ENCODE measurements at places on chromosomes 1 and 21.

DNA sequence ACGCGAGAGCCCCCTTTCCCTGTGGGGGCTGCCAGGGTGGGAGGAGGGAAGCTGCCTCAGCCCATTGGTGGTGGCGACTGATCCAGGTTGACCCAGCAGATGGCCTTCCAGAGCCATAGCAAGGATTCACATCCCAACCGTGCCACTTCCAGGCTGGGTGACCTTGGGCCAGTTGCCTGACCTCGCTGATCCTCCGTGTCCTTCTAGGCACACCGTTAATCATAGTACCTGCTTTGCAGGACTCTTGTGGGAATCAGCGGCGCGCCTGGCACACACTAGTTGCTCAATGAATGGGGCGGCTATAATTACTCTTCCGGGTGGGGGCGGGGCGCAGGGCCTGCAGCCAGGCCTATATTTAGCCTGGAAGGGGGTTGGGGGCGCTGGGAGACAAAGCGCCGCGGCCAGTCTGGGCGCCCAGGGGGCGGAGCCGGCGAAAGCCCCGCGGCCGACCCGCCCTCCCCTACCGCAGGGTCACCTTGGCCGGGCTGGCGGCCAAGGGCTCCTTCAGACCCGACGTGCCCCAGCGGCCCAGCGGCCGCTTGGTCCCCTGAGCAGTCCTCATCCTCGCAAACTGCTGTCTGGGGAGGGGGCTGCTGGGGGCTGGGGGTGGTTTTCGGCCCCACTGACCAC lies 5.1 kb downstream of the HSPB7 start:
- DNase-seq = no peak

DNA sequence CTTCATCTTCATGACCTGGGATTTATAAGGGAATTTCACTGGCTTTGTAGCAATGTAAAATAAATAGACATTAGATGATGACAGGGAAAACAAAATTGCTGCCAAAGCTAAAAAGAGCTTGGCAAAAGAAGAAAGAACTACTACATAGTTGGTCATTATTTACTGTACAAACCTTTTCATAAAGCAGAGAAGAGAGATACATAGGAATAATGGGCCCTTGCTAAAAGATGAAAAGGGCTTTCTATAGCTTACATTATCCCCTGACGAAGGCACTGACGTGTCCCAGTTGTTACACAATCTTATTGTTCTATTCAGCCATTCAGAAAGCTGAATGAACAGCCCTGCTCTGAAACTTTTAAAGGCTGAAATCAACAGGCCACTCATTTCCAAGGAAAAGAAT lies 57.1 kb downstream of the ZC3H11B start:
- no peak for DNase-seq

GRCh38 chr1:22341791-22342605 lies 109.7 kb upstream of the ZBTB40 start:
- no peak for DNase-seq

DNA sequence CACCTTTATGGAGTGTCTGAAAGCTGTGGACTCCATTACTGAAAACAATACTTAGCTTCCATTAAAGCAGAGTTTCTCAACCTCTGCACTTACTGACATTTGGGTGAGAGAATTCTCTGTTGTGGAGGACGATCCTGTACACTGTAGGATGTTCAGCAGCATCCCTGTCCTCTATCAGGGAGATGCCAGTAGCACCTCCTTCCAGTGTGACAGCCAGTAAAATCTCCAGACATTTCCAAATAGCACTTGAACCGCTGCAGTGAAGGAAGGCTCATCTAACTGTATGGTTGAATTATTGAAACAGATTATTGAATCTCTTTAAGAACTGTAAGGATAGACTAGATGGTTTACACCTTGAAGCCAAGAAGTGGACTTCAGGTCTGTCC lies 3.1 kb downstream of the PRDM2 start:
- DNase-seq = no peak

DNA sequence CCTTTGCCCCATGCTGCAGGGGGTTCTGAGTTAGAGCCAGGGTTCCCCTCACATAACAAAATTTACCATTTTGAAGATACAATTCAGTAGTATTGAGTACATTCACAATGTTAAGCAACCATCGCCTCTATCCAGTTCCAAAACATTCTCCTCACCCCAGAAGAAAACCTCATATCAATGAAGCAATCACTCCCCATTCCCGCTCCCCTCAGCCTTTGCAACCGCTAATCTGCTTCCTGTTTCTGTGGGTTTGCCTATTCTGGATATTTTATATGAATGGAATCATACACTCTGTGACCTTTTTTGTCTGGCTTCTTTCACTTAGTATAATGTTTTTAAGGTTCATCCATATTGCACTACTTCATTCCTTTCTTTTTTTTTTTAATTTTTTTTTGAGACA lies 32.9 kb downstream of the SERINC2 start:
- DNase-seq = no peak

- DNase-seq = no peak
Observed at GRCh38 chr1:201285846-201286245, 2.5 kb downstream of the PKP1 start.

GRCh38 chr1:151574575-151575529 lies 34.7 kb downstream of the TUFT1 start:
- DNase-seq = peak; percentile 56

DNA sequence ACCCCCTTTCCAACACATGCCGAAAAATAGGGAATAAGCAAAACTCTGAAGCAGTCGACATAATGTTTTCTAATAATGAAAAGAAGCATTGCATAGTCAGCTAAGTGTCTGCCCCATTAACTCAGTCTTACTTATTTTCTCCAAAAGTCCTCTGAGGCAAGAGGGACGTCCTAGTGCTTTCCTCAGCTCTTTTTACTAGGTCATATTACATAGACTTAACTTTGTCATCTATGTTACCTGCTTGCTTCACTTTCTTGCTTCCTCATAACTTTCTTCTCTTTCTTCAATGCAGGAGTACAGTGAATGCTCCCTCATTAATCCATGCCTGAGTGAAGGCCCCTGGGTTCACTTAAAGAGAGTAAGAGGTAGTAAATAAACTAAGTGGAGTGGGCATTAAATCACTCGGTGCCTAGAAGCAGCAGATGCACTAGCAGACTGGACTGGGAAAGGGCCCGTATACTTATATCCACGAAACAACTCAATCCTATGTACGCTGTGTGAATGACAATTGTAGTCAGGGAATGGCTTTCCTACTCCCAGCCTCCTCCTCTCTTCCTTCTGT lies 210.5 kb upstream of the SPAG17 start:
- DNase-seq = no peak

- no peak for DNase-seq
Observed at GRCh38 chr1:47647327-47647845, 209.5 kb downstream of the FOXD2 start.

- DNase-seq = no peak
Observed at GRCh38 chr1:109788695-109789521, 25.2 kb upstream of the EPS8L3 start.

GRCh38 chr21:34530261-34530660 lies 18.3 kb upstream of the KCNE1 start:
- no peak for DNase-seq

Data from AG09319 (cell line).